ENCODE measurements at places on chromosomes 11 and 22.
A peak's percentile ranks its signal among the peaks of the same experiment; 100 is the strongest.

DNA sequence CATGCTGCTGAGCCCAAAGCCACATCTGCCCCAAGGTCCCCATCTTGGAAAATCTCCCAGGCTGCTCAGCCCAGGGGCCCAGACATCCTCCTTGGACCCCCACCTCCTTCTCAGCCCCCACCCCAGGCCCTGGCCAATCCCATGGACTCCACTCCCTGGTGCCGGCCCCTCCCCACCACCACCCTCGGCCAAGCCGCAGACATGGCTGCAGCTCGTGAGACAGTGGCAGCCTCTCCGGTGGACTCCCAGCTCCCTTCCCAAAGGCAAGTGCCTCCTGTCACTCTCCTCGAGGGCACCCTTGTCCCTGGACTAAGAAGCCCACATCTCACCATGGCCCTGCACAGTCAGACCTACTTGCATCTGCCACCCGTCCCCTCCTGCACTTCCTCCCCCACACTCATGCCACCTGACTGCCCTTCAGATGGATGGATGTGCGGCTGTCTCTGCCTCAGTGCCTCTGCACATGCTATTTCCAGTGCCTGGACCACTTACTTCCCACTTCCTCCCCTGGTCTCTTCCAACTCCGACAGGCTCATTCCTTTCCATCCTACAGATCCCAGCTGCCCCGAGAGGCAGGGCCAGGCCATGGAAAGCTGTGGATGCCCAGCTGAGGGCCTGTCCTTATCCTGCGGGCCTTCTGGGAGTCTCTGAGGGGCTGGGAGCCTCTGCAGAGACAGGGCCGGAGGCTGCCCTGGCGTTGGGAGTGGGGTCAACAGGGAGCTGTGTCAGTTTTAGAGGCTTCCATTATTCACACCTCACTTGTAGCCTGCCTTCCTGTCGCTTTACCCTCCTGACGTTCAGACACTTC, 25.5 kb upstream of the RFPL3 start:
- no peak for DNase-seq

DNA sequence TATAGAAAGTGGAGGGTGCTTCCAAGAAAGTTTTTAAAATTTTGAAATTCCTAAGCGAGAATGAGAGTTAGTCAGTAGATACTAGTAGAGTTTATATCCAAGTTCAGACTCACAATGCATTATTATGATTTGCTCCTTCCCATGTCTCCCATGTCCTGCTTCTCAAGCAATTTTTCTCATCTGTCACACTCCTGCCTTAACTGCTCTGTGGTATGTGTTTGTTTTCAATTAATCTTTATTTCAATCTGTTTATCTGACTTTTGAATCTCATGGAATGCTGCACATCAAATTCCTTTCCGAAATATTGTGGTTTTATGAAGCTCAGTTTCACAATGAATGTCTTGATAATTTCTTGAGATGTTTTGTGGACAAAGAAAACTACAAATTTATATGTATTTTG, 18.1 kb downstream of the THY1 start:
- no peak for DNase-seq

- DNase-seq, result no peak
Measured at GRCh38 chr11:60916669-60917206, 2.8 kb downstream of the TMEM109 start.

GRCh38 chr22:27386186-27386585, 415.4 kb downstream of the MN1 start:
- no peak for DNase-seq

DNA sequence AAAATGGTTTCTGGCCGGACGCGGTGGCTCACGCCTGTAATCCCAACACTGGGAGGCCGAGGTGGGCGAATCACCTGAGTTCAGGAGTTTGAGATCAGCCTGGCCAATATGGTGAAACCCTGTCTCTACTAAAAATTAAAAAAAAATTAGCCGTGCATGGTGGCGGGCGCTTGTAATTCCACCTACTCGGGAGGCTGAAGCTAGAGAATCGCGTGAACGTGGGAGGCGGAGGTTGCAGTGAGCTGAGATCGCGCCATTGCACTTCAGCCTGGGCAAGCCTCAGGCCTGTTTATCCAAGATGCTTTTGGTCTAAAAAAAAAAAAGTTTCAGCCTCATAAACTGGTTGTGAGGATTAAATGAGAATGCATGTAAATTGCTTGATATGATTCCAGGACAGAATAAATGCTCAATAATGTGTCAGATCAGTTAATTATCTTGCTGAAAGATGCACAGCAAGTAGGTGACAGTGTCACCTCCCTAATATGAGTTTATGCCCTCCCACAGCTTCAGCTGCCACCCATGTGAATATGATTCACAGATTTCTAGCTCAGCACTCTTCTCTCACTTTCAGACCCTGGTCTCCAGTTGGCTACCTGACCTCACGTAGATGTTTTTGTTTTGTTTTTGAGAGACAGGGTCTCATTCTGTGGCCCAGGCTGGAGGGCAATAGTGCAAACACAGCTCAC, 1.1 kb upstream of the ALG8 start:
- no peak for DNase-seq

DNA sequence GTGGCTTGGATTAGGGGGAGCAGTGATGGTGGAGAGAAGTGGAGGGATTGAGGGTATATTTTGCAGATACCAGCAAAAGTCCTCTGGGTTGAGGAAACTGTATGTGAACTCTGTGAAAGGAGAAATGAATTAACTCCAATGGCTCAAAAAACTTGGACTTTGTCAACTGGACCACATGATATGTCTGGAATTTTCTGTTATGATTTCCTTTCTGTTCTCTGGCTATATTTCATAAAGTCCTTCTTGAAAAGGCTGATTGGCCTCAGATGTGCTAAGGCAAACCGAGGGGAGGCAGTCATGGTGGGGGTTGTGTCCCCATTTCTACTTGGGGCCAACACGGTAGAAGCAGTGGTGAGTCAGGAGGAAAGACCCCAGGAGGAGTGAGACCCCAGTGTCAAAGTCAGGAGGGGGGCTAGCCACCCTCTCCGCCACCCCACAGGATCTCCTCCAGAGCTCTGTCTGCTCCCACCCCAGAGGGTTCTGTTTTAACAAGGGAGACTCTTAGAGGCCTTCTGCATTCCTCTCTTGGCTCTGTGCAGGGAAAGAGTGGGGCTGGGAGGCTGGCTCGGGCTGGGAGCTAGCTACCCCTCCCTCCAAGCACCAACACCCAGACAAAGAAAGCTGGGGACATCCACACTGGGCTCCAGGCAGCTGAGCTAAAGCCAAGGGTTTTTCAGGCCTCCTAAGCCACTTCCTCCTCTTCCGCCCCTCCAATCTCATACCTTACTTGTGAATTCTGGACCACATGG, 13.8 kb downstream of the CHRDL2 start:
- no peak for DNase-seq

DNA sequence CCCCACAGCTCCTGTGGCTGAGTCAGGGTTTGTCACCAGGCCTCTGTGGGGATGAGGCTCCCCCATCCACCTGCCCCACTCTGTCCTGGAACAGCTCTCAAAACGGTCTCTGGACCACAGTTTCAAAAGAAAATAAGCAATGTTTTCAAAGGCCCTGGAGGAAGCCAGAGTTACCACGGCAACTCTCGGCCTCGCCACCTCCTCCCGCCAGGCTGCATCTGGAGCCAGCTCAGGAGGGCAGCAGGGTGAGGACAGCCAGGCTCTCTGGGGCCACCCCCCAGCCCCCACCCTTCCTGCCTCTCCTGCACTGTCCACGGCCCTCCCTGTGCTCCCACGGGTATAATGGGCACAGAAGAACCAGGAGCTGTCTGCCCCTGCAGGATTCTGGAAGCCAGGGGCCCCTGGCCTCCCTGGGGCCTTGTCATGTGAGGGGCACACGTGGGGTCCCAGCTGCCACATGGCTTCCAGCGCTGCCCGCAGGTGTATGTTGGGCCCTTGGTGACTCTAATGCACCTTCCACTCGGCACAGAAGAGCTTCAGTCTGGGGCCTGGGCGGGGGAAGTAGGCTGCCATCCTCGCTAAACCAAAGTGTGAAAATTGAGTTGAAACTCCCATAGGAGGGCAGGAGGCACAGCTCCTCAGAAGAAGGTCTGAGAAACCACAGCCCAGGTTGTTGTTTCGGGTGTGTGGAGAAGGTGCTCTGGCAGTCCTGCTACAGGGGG, 10.3 kb downstream of the CD81 start:
- no peak for DNase-seq

- DNase-seq, result no peak
Measured at GRCh38 chr22:42296381-42296853, 26.0 kb upstream of the TCF20 start.

DNA sequence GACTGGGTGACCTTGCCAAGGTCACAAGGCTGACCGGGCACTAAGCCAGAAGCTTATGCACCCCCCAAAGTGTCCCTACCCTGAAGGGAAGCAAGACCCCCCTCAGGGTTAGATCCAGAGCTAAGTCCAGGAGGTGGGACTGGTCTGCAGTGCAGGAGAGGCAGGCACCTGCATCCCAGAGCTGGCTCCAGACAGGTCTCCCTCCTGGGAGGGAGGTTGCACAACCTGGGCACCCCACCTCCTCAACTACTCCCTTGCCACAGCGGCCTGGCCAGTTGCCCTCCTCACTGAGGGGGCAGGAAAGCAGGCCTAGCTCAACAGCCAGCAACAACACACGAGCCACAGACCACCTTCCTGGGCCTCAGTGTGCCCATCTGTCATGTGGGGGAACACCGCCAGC, 75.0 kb upstream of the TCF20 start:
- DNase-seq, result no peak

DNA sequence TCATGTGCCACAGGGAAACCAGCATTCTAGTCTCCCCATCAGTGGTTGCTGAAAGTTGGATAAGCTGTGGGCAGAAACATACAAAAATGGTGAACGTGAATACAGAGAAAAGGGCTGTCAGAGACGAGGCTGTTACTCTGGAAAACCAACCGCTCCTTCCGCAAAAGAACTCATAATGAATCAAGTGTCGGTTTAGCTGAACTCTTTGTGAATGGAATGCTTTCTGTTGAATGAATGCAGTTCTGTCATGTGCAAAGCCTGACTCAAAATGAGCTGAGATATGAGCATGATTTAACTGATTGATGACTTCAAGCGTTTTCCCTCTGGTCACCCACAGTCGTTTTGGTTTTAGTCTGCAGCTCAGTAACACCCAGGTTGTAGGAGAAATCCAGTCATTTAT, 298.3 kb downstream of the ETS1 start:
- DNase-seq, result no peak

DNA sequence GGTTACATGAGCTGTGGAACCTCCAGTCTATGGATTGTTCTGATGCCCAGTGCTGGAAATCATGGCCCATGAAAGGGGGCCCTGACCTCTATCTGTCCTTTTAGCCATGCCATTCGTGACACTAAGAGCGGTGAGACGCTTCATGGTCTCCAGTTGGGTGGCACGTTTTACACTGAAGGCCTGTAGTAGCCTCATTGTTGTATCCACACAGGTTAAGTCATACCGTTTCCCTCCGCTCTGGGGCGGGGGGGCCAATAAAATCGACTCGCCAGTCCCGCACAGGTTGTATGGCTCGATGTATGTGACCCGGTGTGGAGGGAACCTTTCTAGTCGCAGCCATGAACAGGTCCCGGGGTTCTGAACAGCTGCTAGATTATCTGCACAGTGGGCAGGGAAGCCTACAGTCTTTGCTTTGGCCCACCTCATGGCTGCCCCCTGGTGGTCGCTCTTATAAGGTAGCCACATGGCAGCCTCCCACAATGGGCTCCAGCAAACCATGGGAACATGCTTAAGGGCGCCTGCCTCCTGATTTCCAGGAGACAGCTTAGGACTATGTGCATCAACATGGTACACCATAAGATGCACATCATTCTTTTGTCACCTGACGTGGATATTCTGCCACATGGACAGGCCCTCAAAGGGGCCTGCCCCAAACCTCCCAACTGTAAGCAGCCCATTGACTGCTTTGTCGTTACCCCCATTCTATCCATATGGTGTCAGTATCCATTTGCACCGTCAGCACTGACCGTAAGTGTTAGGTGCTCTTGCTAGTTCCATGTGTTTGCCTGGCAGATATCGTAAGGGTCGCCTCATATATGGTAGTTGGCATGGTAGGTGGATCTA, 19.7 kb upstream of the APOL3 start:
- peak; percentile 80 for DNase-seq

DNA sequence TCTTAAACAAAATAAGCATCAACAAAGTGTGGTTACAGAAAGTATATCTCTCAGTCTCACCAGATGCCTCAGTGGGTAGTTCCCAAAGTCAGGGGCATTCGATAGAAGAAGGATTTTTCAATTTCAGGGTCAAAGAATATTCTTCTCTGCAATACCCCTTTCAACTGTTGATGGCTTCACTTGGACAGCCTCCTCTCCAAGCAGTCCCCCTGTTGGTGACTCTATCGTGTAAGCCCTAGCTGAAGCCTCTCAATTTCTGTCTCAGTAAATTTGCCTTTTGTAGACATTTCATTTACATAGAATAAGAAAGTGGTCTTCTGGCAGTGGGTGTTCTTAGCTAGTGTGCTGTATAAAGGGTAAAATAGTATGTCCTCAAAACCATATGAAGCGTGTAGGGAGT, 11.3 kb upstream of the CCDC83 start:
- no peak for DNase-seq

DNA sequence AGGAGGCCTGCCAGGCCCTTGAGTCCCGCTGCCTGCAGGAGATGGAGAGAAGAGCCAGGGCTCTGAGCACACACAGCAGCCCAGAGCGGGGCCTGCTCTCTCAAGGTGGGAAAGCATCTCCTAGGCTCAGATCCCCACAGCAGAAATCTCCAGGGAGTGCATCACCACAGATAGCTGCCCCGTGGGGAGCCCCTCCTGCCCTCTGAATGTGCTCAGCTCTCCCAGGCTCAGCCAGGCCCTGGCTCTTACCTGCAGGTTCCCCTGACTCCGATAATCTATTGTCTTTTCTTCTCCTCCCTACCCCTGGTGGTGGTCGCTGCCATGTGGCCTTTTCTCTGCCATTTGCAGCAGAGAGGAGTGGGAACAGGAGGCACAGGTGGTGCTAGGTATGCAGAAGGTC, 49.9 kb downstream of the BTG4 start:
- no peak for DNase-seq
